ENCODE measurements at places on chromosomes 4 and X.

- DNase-seq = no peak
Measured at GRCh38 chrX:136262243-136262642, 11.0 kb upstream of the MAP7D3 start.

GRCh38 chr4:36786519-36786918, 458.0 kb upstream of the NWD2 start:
- no peak for DNase-seq

DNA sequence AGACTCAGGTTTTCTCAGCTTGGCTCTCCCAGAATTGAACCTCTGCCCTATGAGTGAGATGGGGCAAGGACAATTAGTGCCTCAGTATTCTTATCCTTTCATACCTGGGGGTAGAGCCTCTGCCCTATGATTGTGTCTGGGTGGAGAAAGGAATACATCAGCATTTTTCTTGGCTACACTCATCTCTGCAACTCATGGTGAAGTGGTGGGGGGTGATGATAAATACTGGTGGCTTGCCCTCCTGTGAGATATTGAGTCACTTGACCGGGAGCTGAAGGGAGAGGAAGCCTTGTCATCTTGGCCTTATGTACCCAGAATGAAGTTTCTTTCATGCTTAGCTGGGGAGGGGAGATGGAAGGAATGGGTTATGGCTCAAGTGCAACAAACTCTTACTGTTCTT, 71.3 kb upstream of the ENOX2 start:
- no peak for DNase-seq

- no peak for DNase-seq
Measured at GRCh38 chr4:109990261-109991257, 77.9 kb downstream of the EGF start.

DNA sequence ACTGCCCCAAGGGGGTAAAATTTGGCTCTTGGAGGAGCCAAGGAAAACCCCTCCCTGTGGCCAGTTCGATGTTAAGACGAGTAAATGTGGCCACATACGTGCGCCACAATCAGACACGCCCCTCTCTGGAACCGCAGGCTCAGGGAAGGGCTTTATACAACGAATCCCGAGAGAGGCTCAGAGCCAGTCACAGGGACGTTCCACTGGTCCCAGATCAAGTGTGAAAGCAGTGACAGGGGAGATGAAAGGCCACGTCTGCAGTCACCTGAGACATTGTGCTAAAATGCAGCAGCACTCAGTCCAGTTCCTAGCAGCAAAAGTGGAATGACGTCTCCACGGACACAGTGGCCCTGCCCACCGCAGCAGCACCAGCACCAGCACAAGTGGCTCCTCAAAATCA, 68.0 kb downstream of the ACOX3 start:
- no peak for DNase-seq

- no peak for DNase-seq
Measured at GRCh38 chrX:107880054-107880610, 54.5 kb downstream of the MID2 start.
